ENCODE measurements at places on chromosomes 7 and 10. TPM values are rescaled to one million over a fixed set of nuclear protein-coding genes. Genes with fewer than 3 reads are reported as not detected.

DNA sequence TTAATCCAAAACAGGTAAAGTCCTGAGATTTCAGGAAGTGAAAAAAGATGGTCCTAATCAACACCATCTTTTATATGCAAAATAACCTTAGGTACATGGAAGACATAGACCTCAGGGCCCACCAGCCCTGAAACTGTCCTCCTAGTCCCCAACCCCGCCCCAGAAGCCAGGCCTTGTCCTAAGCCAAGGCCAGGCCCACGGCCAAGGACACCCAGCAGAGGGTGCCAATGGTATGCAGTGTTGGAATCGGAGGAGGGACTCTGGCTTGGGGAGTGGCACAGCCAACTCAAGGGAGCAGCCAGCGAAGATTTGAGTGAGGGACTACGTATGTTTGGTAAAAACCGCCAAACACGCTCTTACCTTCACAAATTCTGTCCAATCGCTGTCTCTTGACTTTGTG is 96.7 kb downstream of the ZRANB1 start:
- no peaks in the 10 kb centered on the region for H3K27me3 ChIP-seq
- peaks cover 56% of the 10 kb centered on the region for H3K4me1 ChIP-seq
- peak overlapping the region; percentile 13 for H3K27ac ChIP-seq

DNA sequence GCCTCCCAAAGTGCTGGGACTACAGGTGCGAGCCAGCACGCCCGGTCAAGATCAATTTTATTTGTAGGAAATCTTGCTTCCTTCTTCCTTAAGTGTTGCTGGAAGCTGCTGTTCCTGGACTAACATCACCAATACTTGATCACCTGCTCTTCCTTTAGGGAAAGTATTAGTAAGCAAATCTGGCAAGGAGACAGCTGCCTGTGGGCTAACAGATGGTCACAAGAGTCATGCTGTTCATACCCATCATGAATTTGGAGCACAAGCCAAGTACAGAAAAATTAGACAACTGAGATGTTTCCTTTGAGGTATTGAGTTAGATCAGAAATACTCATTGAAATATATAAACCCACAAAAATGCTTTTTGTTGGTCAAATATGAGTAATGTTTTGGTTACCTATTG is 27.9 kb downstream of the BAIAP2L1 start:
- H3K4me3 ChIP-seq, result no peak overlapping the region
- H3K4me1 ChIP-seq, result no peaks in the 10 kb centered on the region
- H3K36me3 ChIP-seq, result no peaks in the 10 kb centered on the region
- H3K27ac ChIP-seq, result no peak overlapping the region
- H3K27me3 ChIP-seq, result no peaks in the 10 kb centered on the region

DNA sequence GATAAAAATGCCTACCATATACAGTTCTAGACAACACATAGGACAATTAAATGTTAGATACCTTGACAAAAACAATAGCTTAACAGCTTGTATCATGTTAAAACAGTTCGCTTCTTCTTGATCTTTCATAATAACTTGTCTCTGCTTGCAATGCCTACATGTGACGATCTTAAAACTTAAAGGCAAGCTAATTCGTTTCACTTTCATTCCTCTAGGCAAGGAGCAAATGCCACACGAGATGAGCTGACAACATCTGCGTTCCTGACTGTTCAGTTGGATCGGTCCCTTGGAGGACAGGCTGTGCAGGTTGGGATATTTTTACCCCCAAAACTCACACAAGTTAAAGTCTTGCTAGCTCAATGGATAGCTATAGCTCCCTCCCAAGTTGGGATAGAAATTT is 51.6 kb upstream of the ARL4A start:
- no peaks in the 10 kb centered on the region for H3K4me1 ChIP-seq
- no peak overlapping the region for H3K27ac ChIP-seq
- H3K27me3 ChIP-seq, result peaks cover 7% of the 10 kb centered on the region
- DNase-seq, result no peak

- H3K27ac ChIP-seq, result no peak overlapping the region
- DNase-seq, result no peak
- H3K36me3 ChIP-seq, result no peaks in the 10 kb centered on the region
These were observed 41.9 kb upstream of the DAGLB start for GRCh38 chr7:6489612-6490011.

Gene TAS2R41
- polyA plus RNA-seq, result not detected

DNA sequence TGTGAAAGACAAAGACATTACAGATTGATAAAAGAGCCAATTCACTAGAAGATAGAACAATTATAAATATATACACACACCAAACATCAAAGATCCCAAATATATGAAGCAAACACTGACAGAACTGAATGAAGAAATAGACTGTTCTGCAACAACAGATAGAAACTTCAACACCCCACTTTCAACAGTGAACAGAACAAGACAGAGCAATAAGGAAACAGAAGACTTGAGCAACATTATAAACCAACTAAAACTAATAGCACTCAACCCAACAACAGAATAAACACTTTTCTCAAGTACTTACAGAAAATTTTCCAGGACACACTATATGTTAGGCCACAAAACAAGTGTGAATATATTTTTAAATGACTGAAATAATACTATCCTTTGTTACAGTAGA is 10.9 kb downstream of the CDCA7L start:
- no peaks in the 10 kb centered on the region for H3K36me3 ChIP-seq
- H3K4me1 ChIP-seq, result no peaks in the 10 kb centered on the region
- no peaks in the 10 kb centered on the region for H3K27me3 ChIP-seq

DNA sequence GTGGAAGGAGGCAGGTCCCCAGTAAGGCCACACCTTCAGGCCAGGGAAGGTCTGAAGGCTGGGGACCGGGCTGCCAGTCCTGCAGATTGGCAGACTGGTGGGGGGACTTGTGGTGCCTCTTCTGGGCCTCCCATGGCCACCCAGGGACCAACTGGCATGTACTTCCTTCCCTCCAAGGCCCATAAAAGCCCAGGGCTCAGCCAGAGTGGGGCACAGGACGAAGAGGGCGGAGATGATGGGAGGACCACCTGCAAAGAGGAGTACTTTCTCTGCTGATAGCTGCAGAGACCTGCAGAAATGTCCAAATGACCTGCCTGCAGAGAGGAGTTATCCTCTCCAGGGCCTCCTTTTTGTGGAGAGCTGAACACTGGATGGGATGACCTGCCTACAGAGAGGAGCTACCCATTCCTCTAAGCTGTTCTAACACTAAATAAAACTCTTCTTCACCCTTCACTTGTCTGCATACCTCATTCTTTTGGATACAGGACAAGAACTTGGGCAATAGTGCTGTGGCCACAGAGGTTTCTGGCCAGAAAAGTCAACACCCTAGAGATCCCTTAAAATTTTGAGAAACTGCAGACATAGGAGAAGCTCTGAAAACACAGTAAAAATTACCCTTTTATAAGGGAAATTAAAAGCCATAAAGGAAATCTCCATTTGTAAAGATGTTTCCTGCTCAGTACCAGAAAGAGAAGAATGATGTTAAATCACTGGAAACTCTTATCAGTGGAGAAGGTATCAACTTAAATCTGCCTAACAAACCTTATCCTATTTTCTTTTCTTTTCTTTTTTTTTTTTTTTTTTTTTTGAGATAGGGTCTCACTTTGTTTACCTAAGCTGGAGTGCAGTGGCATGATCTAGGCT is 20.7 kb upstream of the PRF1 start:
- H3K36me3 ChIP-seq, result no peaks in the 10 kb centered on the region
- H3K27ac ChIP-seq, result no peak overlapping the region
- no peaks in the 10 kb centered on the region for H3K27me3 ChIP-seq
- no peak overlapping the region for H3K4me3 ChIP-seq
- H3K4me1 ChIP-seq, result no peaks in the 10 kb centered on the region

GRCh38 chr10:111551001-111551400 is 474.2 kb downstream of the ADRA2A start:
- H3K4me3 ChIP-seq, result no peak overlapping the region
- no peaks in the 10 kb centered on the region for H3K36me3 ChIP-seq
- no peaks in the 10 kb centered on the region for H3K27me3 ChIP-seq
- no peak overlapping the region for H3K27ac ChIP-seq
- DNase-seq, result no peak

DNA sequence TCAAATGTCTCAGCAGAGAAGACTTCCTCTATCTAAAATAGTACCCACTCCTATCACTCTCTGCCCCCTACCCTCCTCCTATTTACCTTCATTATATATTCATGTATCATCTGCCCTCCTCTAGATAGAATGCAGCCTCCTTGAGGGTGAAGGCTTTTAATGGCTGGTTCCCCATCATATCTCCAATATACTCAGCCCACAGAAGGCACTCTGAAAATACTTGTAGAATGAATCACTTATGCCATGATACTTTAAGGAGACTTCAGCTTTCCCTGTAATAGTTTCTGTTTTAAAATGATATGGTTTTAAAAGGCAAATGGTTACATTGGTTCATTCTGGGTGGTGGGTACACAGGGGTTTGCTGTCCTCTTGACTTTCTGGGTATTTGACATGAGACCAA is 25.3 kb downstream of the GFRA1 start:
- H3K4me1 ChIP-seq, result no peaks in the 10 kb centered on the region
- H3K36me3 ChIP-seq, result no peaks in the 10 kb centered on the region
- no peak overlapping the region for H3K4me3 ChIP-seq
- H3K27me3 ChIP-seq, result no peaks in the 10 kb centered on the region

Gene VPS37D
- 5.7 TPM for polyA plus RNA-seq

DNA sequence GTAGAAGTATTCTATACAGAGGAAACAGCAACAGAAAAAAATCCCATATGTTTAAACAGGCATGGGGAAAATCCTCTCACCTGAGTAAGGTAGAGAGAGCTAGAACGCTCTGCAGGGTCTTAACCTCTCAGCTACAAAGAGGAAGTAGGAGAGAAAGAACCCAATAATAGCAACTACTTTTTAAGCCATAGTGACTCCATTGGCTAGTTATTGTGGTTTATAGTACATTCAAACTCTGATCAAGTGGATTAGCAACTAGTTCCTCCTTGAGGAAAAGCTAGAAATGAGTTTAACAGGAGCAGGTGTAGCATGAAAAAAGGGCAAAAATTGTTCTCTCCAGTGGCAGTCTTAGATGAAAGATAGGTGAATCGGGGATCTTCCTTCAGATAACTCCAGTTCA is 89.7 kb downstream of the HGF start:
- H3K27me3 ChIP-seq, result no peaks in the 10 kb centered on the region
- DNase-seq, result no peak
- H3K4me1 ChIP-seq, result peaks cover 20% of the 10 kb centered on the region
- no peaks in the 10 kb centered on the region for H3K36me3 ChIP-seq

GRCh38 chr10:106910666-106911065 is 253.8 kb downstream of the SORCS1 start:
- H3K36me3 ChIP-seq, result no peaks in the 10 kb centered on the region
- H3K27me3 ChIP-seq, result no peaks in the 10 kb centered on the region

GRCh38 chr10:75876710-75877109 is 445.3 kb downstream of the LRMDA start:
- DNase-seq, result no peak
- no peak overlapping the region for H3K4me3 ChIP-seq
- no peak overlapping the region for H3K27ac ChIP-seq
- no peaks in the 10 kb centered on the region for H3K4me1 ChIP-seq
- no peaks in the 10 kb centered on the region for H3K36me3 ChIP-seq
- no peaks in the 10 kb centered on the region for H3K27me3 ChIP-seq

- no peak overlapping the region for H3K4me3 ChIP-seq
- no peaks in the 10 kb centered on the region for H3K36me3 ChIP-seq
- peak overlapping the region; percentile 100 for H3K27ac ChIP-seq
- DNase-seq, result no peak
- peaks cover 96% of the 10 kb centered on the region for H3K4me1 ChIP-seq
These were observed 27.0 kb downstream of the UNC5B start for GRCh38 chr10:71239131-71239915.

- no peak overlapping the region for H3K27ac ChIP-seq
- no peak overlapping the region for H3K4me3 ChIP-seq
- H3K4me1 ChIP-seq, result no peaks in the 10 kb centered on the region
- no peak for DNase-seq
- H3K27me3 ChIP-seq, result no peaks in the 10 kb centered on the region
These were observed 9.7 kb downstream of the ADGRA1 start for GRCh38 chr10:133097418-133097817.
